ENCODE measurements at places on chromosomes 1 and 21.
A peak's percentile ranks its signal among the peaks of the same experiment; 100 is the strongest.

DNA sequence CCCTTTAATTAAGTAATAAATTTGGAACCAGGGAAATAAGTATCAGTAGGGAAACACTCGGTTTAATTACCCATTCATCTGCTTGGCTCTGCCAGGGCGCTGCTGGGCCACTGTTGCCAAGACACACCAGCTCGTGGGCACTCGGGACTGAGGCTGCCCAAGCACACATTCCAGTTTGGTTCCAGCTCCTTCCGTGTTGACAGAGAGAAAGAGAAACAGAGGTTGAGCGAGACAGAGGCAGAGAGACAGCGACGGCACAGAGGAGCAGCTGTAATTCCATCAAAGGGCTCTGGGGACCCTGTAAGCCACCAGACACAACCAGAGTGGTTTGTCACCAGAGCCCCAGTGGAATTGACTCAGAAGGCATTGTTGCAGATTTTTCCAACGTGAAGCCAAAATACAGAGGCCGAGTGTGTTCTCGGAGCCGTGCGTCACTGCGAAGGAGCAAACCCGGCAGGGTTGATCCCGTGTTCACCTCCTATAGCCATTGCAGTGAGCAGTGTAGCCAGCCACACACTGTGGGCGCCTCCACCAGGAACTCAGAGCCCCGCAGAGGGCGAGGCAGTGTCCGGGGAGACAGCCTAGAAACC is 33.5 kb downstream of the SYF2 start:
- no peak for DNase-seq

GRCh38 chr1:157585984-157586383 is 11.9 kb downstream of the FCRL4 start:
- peak; percentile 37 for DNase-seq

- peak; percentile 23 for DNase-seq
These were observed 8.5 kb downstream of the TP53BP2 start for GRCh38 chr1:223837206-223837605.

GRCh38 chr1:22471078-22471477 is 19.4 kb downstream of the ZBTB40 start:
- no peak for DNase-seq

- DNase-seq: peak; percentile 35
These were observed 22.4 kb downstream of the CNIH4 start for GRCh38 chr1:224378855-224379631.

GRCh38 chr1:44676484-44677200 is 2.1 kb downstream of the ARMH1 start:
- peak; percentile 95 for DNase-seq

DNA sequence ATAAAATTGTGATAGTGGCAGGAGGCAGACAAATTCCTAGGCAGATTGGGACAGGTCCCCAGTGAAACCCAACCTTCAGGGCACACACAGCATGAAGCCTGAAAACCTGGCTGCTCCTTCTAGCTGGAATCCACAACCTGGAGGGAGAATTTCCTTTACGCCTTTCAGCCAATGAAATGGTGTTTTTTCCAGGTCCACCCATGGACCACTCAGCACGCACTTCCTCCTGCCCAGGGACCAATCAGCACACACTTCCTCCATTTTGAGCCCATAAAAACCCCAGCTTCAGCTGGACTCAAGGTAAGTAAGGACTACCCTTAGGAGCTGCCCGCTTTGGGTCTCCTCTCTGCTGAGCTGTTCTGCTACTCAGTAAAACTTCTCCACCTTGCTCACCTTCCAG is 120.1 kb downstream of the AKT3 start:
- no peak for DNase-seq

- DNase-seq: no peak
These were observed 142.8 kb downstream of the CDC7 start for GRCh38 chr1:91643431-91643830.

DNA sequence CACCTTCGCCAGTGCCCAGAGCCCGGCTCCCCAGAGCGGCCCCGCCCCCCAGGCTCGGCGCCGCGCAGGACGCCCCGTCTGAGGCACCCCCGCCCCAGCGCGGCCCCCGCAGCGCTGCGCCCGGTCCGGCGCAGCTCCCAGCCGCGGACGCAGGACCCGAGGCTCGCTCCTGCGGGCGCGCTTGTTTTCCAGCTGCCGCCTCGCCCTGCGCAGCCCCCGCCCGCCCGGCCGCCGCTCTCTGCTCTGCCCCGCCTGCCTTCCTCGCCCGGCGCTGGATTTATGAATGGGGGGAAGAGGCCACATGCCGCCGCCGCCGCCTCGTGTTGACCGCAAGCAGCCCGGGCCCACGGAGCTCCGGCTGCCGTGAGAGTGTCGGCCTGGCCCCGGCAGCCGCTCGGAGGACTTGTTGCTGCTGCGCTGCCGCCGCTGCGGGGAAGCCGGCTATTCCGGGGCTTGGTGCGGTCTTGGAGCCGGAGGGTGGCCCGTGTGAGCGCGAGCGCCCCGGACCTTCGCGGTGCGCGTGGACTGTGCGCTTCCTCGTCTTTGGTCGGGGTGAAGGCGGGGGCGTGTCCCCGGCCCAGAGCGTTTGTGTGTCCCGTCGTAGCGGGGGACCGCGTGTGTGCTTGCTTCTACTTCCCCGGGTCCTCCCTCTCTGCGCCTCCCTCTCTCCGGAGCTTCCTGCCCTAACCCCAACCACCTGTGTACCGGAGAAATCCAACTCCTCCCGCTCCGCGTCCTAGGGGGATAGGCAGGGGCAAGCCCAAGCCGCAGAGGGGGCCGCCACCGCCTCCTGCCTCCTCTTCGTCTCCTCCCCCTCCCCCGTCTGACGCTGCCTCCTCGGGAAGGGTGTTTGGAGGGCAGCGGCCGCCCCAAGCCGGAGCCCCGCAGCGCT is 736 bp downstream of the KCNC4 start:
- DNase-seq: peak; percentile 28

GRCh38 chr1:227490478-227490877 is 72.9 kb upstream of the ZNF678 start:
- no peak for DNase-seq

- no peak for DNase-seq
These were observed 153.6 kb upstream of the SAMSN1 start for GRCh38 chr21:14699433-14700407.

- DNase-seq: no peak
These were observed 7.5 kb upstream of the LEPR start for GRCh38 chr1:65412984-65413375.

DNA sequence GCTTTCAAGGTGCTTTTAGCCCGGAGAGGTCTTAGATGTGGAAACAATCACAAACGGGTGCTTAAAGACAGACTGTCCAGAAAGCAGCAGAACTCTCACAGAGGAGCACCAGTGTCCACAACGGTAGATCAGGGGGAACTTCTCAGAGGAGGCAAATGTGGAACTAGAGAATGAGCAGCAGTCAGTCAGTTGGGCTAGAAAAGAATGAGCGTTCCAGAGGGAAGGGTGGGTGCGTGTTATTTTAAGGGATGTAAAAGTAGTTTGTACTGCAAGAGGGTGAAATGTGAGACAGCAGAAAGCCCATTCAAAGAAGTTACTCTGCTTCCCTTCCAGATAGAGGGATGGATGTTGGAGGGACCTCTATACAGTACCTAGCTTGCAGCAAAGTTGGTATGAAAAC is 30.9 kb downstream of the RGS5 start:
- no peak for DNase-seq

GRCh38 chr21:32626621-32627196 is 14.5 kb upstream of the CFAP298 start:
- DNase-seq: peak; percentile 59

- DNase-seq: peak; percentile 12
These were observed 610 bp downstream of the RBM8A start for GRCh38 chr1:145926686-145927062.

GRCh38 chr1:177181631-177182291 is 11.0 kb downstream of the BRINP2 start:
- DNase-seq: peak; percentile 48

DNA sequence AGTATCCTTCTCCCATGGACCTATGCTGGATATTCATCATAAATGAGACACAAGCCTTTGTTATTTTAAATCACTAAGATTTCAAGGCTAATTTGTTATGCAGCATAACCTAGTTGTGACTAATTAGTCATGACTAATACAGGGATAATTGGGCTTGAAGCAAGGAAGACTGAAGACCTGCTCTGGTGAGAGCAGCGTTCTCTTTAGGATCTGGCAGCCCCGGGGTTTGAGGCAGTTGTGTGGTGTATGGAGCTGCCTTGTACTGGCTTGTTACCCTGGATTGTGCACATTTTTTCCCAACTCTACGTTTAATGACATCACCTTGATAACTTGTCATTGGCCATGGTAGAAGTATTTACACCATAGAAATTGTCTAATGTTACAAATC is 25.7 kb upstream of the SPAG17 start:
- no peak for DNase-seq

DNA sequence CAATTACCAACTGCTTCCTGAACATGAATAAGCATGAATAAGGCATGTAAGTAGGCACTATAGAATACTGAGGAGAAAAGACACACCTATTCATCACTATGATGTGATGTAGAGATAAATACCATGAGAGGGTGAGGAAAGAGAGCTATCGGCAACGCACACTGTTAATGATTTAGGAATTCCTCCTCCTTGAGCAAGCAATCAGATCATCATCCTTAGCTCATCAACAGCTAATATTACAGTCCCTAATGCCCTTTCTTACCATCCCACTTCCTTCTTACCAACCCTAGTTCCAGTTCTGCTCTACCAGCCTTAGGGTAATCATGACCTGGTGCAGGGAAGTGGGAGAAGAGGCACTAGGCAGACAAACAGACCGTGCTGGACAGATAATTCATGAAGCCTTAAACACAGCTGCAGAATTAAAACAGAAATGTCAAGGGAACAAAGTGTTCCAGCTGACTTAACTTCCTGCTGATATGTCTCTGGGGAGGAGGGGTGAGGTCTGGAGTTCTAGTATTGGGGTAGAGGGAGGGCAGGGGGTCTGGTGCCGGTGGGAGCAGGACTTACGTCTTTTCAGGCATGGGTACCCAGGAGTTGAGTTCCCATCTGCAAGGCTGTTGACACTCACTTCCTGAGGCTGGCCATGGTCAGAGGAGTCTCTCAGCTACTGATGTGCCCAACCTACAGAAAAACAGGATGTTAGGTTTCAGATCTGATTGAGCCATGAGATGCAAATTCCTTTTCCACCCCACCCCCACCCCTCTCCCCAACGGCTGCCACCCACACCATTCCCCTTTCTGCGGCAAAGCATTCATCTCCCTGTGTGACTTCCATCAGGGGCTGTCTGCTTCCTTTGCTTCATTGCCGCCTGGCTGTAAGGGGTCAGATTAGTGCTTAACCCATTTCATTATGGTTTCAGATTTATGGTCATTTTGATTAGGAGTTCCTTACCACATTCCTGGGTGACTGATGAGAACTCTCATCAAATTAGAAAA is 12.6 kb upstream of the RCSD1 start:
- DNase-seq: peak; percentile 87

DNA sequence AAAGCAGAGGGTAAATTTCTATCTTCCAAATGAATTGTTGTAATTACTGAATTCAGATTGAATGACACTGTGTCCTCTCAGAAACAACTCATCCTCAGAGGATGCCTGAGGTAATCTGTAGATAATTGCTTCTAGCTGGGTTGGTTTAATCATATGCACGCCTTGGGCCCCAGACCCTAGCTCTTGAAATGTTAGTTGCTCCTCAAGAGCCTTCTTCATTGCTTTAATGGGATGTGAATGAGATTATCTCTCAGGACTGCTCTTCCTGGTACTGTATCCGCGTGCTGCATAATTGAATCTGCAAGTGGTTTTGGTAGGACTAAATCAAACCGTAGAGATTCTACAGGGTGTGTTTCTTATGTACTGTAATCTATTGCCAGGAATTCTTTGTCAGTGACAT is 569.3 kb upstream of the NEGR1 start:
- DNase-seq: no peak

DNA sequence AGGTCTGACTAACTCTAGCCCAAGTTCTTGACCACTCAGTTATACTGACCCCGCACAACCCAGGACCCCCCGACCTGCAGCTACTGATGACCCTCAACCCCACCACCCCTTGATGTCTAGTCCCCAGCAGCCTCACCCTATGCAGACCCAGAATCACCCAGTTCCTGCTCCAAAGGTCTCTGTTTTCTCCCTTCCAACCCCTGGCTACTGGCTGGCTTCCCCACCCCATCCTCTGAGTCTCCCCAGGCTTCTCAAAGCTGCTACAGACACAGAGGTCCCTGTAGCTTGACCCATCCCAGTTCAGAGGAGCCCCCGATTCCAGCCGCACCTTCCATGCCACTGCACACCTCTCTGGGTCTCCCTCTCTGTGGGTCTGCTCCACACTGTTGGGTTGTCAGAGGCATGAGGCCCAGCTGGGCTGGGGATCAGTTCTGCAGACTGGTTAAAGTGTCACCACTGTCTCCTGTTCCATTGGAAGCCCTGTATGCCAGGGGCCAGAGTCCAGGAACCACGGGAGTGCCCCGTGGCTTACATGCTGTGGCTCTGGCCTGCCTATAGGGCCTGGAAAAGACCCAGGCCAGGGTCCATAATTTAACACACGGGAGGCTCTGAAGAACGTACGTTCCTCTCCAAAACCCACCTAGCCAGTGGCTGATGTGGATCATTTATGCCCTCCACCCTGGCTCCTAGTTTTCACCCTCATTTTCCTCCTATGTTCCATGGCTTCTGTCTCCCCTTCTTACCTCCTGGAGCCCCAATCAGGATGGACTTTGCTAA is 497 bp downstream of the PKLR start:
- DNase-seq: no peak

DNA sequence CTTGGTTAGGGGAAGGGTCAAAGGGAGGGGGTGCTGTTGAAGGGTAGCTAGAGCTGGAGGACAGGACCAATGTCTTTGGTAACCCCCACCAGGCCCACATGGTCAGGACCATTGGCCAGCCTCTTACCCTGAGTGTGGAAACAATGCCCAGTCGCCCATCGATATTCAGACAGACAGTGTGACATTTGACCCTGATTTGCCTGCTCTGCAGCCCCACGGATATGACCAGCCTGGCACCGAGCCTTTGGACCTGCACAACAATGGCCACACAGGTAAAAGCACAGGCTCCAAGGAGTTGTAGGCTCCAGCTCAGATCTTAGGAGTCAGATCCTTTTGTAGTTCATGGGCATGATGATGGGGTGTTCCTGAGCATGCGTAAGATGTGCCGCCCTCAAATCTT is 3.8 kb downstream of the CA14 start:
- DNase-seq: no peak

DNA sequence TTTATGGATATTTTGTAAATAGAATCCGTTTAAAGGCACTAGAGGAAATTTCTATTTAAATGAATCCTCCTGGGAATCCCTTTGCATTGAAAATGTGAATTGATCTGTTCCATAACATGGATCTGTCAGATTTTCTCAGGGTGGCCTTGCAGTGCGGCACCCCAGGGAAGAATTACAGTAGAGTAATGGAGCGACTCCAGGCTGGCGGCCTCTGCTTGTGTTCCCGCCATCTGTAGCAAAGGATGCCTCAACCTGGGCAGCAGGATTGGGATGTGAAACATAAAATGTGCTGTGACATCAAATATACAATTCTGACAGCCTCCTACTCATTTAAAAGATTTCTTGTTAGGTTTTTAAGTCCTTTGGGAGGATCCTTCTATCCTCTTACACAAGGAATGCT is 115.9 kb downstream of the RHOU start:
- DNase-seq: no peak

- no peak for DNase-seq
These were observed 57.8 kb downstream of the BCAR3 start for GRCh38 chr1:93623875-93624274.

GRCh38 chr1:91578320-91579109 is 77.9 kb downstream of the CDC7 start:
- DNase-seq: no peak
